ENCODE measurements at places on chromosomes 16 and 17.

DNA sequence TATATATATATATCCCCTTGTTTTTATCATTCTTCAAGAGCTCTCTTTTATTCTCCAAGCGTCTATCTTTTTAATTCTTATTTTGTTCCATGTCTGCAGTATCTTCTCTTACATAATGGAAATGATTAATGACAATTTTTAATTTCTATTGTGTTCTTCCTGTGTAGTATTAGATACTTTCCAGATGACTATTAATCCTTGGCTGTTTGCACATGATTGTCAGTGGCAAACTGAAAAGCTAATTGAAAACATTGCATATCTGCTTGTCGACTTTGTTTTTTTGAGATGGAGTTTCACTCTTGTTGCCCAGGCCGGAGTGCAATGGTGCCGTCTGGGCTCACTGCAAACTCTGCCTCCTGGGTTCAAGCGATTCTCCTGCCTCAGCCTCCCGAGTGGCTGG is 124.7 kb downstream of the BCAS3 start:
- no peak for DNase-seq

GRCh38 chr16:84314373-84314772 is 19.7 kb downstream of the WFDC1 start:
- no peak for DNase-seq

DNA sequence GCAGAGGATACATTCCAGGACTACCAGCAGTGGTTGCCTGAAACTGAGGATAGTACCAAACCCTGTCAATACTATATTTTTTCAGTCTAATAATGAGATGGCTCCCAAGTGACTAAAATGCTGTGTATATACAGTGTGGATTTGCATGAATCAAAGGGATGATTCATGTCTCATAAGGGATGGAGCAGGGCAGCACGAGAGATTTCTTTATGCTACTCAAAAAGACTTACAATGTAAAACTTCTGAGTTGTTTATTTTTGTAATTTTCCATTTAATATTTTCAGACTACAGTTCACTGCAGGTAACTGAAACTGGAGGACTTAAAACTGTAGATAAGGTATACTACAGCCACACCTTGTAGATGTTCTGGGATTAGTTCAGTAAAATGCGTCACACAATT is 674.7 kb upstream of the SALL1 start:
- no peak for DNase-seq

DNA sequence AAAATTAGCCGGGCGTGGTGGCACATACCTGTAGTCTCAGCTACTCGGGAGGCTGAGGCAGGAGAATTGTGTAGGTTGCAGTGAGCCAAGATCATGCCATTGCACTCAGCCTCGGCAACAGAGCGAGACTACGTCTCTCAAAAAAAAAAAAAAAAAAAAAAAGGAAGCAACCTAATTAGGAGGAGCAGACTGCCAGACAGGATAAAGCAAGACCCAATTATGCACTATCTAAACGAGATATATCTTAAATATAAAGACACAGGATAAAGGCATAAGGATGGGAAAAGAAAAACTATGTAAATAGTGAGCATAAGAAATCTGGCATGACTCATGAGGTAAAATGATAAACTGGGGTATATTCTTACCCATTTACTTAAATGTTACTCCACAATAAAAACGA is 4.9 kb downstream of the TXNDC11 start:
- no peak for DNase-seq

DNA sequence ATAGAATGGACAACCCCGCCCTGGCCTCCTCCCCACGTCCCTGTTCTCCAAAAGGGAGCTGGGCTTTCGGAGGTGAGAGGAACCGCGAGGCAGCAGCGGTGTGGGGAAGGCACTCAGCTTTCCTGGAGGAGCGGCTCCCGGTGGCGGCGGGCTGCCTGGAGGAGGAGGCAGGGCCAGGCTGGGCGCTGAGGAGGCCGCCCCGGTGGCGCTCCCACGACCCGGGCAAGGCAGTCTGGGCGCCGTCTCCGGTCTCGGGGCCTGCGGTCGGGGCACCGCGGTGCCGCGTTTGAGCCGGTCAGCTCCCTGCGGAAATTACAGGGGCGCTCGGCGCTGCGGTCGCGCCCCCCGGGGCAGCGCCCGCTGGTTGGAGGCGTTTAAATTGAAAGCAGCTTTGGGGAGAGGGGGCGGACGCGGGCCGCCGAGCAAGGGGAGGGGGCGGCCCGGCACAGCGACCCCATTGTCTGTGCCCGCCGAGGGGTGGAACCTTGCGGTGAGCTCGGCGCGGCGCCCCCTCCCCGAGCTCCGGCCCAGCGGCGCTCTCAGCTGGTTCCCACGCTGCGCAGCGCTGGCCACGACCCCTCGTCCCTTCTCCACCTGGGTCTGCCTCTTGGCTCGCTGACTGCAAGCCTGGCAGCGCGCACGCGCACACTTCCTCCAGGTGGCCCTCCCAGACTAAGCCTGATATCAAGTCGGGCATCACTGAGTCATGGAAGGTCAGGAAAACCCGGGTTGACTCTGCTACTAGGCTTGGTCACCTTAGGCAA is 58.7 kb upstream of the DLX4 start:
- no peak for DNase-seq

- no peak for DNase-seq
These were observed 121.5 kb downstream of the PRKCB start for GRCh38 chr16:23957287-23957686.

GRCh38 chr16:30842971-30843370 is 50.9 kb downstream of the BCL7C start:
- no peak for DNase-seq

- no peak for DNase-seq
These were observed 44.0 kb downstream of the PLCG2 start for GRCh38 chr16:81823111-81823510.

DNA sequence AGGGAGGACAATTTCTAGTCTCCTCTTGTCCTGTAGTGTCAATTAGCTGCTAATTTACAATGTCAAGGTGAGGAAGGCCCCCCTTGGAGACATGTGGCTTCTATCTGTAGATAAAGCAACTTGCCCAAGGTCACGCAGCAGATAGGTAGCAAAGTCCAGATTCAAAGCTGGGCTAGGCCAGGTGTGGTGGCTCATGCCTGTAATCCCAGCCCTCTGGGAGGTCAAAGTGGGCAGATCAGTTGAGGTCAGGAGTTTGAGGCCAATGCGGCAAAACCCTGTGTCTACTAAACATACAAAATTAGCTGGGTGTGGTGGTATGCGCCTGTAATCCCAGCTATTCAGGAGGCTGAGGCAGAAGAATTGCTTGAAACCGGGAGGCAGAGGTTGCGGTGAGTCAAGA is 11.1 kb downstream of the TRPV3 start:
- DNase-seq = peak; percentile 38

DNA sequence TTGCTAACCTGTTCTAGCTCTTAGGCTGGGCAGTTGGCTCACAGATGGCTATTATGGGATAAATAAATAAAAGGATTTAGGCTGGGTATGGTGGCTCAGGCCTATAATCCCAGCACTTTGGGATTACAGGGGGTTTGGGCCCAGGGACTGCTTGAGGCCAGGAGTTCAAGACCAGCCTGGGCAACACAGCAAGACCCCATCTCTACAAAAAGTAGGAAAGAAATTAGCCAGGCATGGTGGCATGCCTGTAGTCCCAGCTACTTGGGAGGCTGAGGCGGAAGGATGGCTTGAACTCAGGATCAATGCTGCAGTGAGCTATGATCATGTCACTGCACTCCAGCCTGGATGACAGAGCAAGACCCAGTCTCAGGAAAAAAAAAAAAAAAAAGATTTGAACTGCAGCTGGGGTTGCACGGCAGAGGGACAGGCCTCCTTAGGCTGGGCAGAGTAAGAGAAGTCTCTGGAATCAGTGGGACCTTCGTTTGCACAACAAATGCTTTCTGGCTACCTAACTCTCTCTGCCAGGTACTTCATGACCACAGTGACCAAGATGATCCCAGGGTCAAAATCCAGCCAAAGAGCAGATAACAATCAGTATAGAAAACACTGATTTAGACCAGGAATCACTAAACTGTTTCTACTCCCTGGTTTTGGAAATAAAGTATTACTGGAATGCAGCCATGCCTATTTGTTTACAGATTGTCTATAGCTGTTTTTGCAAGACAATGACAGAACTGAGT is 6.8 kb downstream of the RUSF1 start:
- no peak for DNase-seq

DNA sequence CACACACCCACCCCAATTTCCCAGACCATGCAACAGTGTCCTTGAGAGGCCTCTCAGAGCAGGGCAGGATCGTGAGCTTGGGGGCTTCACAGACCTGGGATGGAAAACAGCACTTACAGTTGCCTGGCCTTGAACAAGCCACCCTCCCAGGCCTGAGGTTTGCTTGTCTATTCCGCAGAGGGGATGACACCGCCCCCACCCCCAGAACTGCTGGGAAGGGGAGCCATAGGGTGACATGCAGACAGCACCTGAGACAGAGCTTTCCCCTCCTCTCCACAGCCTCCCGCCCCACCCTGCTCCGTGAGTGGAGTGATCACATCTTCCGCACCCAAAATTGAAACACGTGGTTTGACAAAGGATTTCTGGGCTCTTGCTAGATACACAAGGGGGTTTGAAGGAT is 131.5 kb upstream of the TNRC6C start:
- DNase-seq = no peak

DNA sequence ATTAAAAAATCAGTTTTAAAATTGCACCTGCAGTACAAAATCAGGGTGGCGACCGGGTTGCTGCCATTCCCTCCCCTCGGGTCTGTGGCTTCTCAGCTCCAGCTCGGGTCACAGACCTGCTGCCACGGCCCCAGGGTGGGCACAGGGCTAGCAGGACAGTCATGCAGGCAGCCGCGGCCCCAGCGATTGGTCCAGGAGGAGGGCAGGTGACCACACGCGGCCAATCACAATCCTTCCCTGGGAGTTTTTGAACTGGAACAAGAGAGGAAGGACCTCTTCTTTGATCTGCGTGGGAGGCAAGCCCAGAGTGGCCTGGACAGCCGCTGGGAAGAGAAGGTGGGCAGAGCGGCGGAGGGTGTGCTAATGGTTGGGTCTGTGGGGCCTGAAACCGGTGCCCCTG is 25.5 kb downstream of the CBFA2T3 start:
- DNase-seq = no peak

DNA sequence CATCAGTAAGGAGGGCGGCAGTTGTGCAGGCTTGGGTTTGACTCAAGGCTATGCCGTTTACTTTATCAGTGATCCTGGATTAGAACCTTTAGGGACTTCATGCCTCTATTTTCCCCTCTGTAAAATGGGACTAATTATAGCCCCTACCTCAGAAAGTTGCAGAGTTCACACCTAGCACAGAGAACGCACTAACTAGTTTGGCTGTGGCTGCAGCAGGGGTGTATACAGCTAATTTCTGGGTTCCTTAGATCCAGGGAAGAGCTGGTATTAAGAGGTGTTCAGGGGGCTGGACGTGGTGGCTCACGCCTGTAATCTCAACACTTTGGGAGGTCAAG is 267.3 kb downstream of the CPPED1 start:
- DNase-seq = no peak

GRCh38 chr17:57684711-57685498 is 60.2 kb downstream of the CCDC182 start:
- no peak for DNase-seq

- DNase-seq = no peak
These were observed 36.6 kb downstream of the GINS3 start for GRCh38 chr16:58428621-58429542.

- DNase-seq = no peak
These were observed 20.4 kb upstream of the SMURF2 start for GRCh38 chr17:64682261-64683181.

GRCh38 chr17:45170931-45171337 is 9.3 kb downstream of the HEXIM2 start:
- peak; percentile 36 for DNase-seq

- no peak for DNase-seq
These were observed 59.0 kb upstream of the TNRC6C start for GRCh38 chr17:77899498-77899897.

DNA sequence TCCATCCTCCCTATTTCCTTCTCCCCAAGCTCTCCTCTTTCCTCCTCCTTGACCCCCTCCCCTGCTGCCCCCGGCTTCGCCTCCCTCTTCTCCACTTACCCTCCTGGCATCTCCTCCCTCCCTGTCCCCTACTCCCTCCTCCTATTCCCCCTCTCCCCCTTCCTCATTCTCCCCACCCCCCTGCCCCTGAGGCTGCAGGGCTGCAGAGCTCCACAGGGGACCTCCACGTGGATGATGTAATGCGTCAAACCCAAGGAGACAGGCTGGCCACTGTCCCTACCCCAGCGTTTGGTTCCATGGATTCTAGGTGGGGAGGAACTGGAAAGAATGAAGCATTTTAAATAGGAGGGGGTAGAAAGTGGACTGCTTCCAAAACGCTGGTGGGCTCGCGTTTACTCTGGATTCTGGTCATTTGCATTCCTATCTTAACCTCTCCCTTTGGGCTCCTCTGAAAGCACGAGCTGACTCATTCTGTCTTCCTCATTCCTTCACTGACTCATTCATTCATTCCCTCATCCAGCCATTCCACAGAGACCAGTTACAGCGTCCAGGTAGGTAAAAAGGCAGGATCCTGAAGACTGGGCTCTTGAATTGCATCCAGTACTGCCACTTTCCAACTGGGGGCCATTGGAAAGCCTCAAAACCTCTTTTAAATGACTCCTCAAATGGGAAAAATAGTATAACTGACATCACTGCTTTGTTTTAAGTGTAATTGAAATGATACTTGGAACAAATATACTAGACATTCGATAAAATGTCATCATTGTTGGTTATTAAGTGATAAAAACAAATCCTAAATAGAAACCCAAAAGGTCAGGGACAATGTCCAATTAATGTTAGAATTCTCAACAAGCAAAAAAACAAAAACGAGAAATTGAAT is 943 bp upstream of the COTL1 start:
- no peak for DNase-seq

DNA sequence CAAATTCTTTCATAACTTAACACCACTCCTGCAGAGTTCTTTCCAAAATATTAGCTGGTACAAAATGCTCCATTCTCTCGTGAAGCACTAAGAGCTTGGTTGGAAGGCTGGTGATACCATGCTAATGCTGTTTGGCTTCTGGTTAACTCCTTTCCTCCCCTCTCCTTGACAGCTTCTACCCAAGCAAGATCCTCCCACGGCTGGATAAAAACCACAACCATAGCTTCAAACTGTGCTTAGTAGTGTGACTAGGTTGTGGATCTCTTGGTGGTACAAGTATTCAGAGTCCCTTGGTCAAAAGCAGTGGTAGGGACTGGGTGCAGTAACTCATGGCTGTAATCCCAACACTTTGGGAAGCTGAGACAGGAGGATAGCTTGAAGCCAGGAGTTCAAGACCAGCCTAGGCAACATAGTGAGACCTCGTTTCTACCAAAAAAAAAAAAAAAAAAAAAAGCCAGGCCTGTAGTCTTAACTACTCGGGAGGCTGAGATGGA is 2.3 kb downstream of the PHAF1 start:
- no peak for DNase-seq

DNA sequence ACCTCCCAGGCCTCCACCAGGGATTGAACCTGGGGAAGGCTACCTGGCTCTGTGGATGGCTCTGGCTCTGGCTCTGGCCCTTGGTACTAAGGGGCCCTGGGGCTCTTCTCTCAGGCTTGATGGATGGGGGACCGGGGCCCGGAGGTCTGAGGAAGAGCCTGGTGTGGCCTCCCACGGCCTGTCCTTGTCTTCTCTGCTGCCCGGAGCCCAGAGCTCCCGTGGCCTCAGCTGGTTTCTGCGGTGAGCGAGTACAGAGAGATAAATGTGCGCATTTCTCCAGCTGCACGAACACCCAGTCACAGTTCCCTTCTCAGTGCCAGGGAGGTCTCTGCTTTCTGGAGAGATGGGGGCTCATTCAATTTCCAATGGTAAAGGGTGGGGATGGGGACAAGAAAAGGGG is 9.2 kb downstream of the MGAT5B start:
- no peak for DNase-seq

Data from HuH-7 (cell line).